ENCODE measurements at places on chromosomes 2 and 18.

DNA sequence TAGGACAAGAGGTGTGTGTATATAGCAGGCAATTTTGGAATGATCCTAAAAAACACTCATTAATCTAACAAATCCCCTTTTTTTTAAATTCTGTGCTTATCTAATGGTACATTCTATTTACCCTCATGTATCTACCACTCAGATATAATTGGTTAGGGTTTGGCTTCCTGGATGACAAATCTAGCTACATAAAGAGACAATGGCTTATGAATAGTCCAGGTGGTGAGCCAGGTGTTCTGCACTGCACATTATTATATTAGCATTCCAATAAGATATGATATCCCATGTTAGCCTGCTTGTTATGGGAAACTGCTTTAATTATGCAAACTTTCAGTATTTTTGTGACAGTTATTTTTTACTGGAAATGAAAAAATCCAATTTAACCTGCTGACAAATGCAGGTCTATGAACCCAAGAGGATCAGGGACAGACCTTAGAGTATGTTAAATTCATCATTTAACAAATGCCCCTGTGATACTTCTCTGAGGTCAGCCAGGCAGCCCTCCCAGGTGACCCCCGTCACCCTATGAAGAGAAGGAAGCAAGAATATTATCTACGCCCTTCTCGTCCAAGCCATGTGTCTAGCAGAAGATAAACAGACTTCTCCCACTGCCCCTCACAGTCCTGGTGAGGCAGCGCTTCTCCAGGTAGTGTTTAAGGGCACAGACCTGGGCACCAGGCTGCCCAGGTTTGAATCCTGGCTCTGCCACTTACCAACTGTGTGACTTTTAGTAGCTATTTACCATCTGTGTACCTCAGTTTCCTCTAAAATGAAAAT, 83.0 kb downstream of the ADD2 start:
- no peak for DNase-seq

DNA sequence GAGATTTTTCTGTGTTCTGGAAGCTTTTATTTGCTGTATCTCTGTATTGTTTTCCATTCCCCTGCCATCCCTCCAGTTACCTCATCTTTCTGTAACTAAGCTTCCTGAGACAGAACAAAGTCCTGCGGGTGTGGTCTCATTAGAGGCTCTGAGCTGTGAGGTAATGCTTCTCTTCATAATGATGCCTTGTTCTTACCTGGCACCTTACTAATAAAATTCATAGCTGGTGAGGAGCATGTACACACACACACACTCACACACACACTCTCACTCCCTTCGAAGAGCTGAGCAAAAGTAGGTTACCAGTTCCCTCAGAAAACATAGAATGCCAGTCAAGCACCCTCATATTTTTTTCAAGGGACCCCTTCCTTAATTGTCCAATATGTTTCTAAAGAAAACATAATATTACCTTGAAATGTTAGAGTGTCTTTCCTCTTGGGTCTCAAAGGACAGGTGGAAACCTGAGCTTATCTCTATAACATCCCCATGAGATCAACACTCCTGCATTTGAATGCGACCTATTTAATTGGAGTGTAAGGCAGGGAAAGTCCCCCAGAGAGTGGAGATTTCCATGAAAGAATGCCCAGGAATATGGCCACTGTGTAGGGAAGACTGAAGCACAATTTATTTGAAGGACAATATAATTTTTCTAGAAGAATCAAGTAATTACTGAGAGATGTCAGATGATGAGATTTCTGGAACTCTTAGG, 161.6 kb upstream of the NCK2 start:
- no peak for DNase-seq

DNA sequence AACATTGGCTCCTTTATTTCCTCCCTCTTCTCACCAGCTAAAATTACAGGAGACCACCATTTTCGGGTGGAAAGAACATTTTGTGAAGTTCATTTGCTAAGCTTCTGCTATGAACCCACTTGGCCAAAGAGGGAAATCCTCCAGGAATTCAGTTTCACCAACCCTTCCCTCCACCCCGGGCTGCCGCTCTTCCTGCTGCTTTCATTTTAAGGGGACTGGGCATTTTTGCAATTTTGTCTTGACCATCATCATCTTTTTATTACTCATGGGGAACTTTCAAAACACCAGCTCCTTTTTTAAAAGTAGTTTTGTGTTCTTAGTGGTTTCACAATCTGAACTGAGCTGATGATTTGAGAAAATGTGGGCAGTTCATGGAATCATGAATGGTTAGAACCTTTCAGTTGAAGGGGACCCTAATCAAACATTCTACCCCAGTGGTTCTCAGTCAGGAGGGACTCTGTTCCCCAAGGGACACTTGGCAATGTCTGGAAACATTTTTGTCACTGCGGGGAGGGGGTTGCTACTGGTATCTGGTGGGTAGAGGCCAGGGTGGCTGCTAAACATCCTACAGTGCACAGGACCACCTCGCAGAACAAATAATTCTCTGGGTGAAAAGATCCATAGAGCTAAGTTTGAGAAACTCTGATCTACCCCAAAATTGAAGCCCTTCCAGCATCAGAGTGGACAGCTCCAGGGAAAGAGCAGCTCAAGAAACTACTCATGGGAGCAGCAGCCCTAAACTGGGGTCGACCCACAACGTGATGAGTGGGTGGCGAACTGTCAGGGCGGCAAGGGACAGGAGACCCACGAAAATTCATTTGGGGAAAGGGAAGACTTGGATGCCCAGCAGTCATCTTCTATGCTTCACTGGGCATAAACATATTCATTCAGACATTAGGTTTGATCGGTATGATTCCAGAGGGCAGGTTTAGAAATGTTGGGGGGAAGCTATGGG, 92.9 kb downstream of the ACKR3 start:
- no peak for DNase-seq

DNA sequence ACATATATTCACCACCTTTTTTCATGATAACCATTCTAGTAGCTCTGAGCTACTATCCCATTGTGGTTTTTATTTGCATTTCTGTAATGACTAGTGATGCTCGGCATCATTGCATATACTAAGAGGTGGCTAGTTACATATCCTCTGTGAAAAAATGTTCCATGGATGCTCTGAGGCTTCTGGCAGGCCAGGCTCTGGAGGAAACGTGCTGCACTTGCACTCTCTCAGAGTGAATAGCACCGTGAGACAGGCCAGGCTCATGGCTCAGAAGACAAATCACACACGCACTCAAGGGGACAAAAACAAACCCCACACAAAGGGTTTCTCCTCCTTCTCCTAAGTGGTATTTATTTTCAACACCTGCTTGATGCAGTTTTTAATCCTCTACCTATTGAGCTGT, 1085.3 kb upstream of the CNTNAP5 start:
- DNase-seq, result no peak

- no peak for DNase-seq
These were observed 167.9 kb downstream of the PAX3 start for GRCh38 chr2:222130855-222131254.

GRCh38 chr18:25167612-25168410, 184.2 kb downstream of the ZNF521 start:
- DNase-seq, result no peak
